Stimulated activated CD8-positive, alpha-beta memory T cell treated with anti-CD3 and anti-CD28 coated beads, Interleukin-2, amount 100 ng/mL, for 1 hour (primary cell): ENCODE measurements at places on chromosomes 1 and 21.

- no peak for DNase-seq
These were observed 510.9 kb upstream of the DAB1 start for GRCh38 chr1:57934745-57935144.

GRCh38 chr1:101363891-101364318 is 127.1 kb downstream of the S1PR1 start:
- no peak for DNase-seq

DNA sequence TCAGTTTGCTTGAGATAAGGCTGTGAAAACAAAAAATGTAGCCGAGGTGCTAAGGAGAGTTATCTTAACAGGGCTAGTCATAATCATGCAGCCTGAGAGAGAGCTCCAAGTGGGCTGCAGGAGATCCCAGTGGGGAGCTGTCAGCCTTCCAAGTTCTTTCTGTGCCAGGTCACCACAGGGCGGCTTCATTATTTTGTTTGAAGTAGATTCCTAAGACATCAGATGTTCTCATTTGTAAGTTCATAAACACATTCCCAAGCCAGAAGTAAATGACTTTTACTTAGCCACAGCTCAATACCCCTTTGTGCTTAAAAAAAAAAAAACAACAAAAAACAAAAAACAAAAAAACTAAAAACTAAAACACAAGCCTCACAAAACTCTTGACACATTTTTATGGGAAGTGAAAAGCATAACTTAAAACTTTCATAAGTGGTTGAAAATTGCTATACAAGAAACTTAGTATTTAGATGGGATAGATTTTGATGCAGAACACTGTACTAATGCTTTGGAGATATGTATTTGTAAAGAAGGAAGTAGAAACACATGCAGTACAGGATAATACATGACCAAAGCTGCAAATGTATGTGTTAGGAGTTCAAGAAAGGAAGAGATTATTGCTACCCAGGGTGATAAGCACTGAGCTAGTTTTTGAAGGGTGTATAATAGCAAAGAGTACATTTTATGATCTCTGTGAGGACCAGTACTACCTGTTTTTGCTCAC is 8.6 kb downstream of the CDC14A start:
- no peak for DNase-seq

DNA sequence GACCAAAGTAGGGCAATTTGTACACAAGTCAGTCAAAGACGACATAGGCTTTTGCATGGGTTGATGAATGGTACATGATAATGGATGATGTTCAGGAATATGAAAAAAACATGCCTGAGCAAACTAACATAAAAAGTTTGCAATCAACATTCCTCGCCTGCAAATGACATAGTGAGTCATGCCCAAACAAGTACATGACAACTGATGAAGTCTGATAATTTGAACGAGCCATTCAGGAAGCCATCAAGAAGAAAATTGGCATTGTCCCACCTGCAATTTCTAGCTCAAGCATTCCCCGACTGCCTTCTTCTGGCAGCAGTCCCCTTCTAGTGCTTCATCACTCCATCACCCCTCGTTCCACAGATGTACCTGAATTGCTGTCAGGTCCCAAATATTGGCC is 118.4 kb upstream of the NR5A2 start:
- no peak for DNase-seq

GRCh38 chr1:167430134-167430848 is 88.0 kb downstream of the CD247 start:
- DNase-seq: no peak

- no peak for DNase-seq
These were observed 105.1 kb upstream of the ARHGEF16 start for GRCh38 chr1:3349161-3349967.
